ENCODE measurements at places on chromosomes 2 and 18.
A peak's percentile ranks its signal among the peaks of the same experiment; 100 is the strongest.

DNA sequence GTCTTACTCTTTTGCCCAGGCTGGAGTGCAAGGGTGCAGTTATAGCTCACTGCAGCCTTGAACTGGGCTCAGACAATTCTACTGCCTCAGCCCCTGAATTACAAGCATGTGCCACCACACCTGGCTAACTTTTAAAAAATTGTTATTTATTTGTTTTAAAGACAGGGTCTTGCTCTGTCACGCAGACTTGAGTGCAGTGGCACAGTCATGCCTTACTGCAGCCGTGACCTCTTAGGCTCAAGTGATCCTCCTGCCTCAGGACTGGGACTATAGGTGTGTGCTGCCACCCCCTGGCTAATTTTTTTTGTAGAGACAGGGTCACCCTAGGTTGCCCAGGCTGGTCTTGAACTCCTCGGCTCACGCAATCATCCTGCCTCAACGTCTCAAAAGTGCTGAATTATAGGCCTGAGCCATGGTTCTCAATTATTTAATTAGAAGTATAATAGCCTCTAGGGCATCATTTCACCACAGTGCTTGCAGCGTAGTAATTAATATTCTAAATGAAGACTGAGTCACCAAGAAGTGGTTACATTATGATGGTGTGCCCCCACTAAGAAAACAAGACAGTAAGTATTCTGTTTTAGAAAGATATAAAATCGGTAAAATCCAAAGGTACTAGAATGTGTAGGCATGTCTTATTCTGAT lies 69.6 kb downstream of the EML4 start:
- DNase-seq, result no peak

GRCh38 chr2:188720811-188721605 lies 253.2 kb upstream of the COL3A1 start:
- no peak for DNase-seq

GRCh38 chr18:55858661-55859515 lies 270.9 kb upstream of the TCF4 start:
- DNase-seq, result no peak

DNA sequence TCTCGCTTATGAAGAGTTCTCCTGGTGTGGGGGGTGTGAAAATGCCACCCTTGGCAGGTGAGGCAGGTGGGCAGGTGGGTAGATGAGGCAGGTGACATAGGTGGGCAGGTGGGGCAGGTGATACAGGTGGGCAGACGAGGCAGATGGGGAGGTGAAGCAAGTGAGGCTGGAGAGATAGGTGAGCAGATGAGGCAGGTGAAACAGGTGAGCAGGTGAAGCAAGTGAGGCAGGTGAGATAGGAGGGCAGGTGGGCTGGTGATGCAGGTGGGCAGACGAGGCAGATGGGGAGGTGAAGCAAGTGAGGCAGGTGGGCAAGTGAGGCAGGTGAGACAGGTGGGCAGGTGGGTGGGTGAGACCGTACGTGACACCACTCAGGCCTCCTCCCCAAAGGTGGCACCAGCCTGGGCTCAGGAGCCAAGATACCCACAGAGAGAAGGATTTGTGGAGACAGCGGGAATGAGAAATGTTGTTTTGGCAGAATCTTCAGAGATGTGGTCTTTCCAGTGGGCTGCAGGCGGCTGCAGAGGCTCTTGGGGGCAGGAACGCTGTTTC lies 232.3 kb upstream of the MYT1L start:
- DNase-seq, result no peak

- no peak for DNase-seq
These were observed 222.3 kb downstream of the SH3RF3 start for GRCh38 chr2:109351164-109351756.

DNA sequence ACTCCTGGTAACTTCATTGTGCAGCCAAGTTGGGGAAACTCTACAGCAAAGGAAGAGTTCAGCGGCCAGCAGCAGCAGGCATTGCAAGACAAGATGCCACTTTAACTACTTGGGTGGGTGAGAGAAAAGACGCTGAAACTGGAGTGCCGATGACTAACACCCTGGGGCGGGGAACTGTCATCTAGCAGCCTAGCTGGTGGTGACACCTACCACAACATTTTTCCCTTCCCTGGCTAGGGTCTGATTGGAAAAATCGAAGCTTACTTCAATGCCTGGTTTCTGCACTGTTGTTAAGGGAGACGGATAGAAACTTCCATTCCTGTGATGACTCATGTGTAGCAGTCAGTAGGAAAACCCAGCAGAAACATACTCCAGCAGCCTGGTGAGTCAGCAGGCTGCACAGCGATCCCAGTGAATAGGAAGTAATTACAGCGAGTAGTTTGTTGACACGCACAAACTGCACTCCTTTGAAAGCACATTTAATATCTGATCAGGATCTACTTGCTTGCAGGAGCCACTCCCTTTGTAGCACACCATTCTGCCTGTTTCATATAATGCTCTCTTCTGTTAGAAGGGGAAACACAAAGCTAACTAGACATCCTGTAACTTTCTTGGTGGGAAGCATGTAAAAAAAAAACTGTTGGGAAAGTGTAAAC lies 62.1 kb upstream of the MAPRE2 start:
- peak; percentile 16 for DNase-seq

GRCh38 chr2:235055891-235056516 lies 104.2 kb downstream of the SH3BP4 start:
- peak; percentile 28 for DNase-seq

GRCh38 chr18:37604032-37604431 lies 38.4 kb upstream of the CELF4 start:
- DNase-seq, result no peak

DNA sequence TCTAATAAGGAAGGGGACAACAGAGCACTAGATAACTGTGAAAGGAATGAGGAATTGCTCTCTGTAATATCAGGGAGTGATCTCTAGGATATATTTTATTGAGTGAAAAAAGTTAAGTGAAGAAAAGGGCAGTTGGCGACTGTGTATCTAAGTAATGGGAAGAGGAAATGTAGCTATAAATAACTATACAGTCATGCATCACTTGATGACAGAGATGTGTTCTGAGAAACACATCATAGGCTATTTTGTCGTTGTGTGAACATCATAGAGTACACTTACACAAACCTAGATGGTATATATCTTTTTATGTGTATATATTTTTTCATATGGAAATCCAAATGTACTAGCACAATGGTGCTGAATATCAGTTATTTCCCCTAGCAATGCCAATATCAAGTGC lies 329.3 kb downstream of the TXNL1 start:
- DNase-seq, result no peak

GRCh38 chr2:64665709-64666108 lies 12.0 kb upstream of the SERTAD2 start:
- no peak for DNase-seq

DNA sequence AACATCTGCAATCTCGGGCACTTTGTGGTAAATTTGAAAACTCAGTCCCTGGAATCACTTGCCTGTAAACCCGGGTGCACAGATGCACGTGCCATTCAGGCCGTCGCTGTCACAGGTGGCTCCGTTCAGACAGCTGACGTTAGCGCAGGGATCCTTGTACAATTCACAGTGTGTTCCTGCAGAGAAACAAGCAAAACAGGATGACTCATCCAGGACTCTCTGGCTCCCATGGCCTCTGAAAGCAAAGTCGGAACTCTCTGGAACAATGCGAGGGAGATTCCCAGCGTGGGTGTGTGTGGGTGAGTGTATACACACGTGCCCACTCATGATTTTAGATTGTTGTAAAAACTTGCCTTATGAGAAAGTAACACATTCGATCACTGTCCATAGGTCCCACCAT lies 136.1 kb upstream of the PID1 start:
- no peak for DNase-seq

DNA sequence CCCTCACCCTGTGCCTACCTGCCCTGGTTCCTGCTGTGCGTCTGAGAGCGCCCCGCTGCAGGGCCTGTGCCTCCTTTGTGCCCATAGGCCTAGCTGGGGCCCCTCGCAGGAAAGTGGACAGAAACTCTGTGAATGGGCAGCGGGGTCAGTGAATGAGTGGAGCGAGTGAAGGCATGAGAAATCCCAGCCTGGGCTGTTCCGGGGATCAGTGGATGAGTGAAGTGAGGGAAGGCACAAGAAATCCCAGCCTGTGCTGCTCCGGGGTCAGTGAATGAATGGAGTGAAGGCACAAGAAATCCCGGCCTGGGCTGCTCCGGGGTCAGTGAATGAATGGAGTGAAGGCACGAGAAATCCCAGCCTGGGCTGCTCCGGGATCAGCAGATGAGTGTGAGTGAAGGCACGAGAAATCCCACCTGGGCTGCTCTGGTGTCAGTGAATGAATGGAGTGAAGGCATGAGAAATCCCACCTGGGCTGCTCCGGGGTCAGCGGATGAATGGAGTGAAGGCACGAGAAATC lies 2.0 kb downstream of the COLEC11 start:
- no peak for DNase-seq

- DNase-seq, result no peak
These were observed 19.4 kb upstream of the RMND5A start for GRCh38 chr2:86700690-86701089.

DNA sequence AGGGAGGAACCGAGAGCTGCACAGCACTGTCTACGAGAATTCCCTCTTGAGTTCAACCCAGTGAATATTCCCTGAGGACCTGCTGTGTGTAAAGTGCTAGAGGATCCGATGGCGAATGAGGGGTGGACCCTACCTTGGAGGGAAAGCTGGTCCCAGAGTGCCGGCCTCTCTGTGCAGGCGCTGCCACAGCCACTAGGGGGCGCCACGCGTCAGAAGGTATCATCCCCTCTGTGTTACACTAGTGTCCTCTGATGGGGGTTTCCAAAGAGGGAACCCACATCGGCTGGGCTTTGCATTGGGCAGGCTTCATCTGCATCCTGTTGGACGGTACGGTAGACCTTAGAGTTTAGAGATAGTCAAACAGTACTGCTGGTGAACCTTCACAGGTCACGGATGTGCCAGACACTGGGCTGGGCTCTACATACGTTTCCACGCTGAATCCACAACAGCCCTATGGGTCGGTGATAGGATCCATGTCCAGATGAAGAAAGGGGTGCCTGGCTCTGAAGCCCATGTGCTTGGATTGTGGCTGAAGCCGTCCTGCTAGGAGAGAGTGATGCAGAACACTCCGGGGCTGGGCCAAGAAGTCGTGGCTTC lies 39.0 kb downstream of the COA5 start:
- no peak for DNase-seq

DNA sequence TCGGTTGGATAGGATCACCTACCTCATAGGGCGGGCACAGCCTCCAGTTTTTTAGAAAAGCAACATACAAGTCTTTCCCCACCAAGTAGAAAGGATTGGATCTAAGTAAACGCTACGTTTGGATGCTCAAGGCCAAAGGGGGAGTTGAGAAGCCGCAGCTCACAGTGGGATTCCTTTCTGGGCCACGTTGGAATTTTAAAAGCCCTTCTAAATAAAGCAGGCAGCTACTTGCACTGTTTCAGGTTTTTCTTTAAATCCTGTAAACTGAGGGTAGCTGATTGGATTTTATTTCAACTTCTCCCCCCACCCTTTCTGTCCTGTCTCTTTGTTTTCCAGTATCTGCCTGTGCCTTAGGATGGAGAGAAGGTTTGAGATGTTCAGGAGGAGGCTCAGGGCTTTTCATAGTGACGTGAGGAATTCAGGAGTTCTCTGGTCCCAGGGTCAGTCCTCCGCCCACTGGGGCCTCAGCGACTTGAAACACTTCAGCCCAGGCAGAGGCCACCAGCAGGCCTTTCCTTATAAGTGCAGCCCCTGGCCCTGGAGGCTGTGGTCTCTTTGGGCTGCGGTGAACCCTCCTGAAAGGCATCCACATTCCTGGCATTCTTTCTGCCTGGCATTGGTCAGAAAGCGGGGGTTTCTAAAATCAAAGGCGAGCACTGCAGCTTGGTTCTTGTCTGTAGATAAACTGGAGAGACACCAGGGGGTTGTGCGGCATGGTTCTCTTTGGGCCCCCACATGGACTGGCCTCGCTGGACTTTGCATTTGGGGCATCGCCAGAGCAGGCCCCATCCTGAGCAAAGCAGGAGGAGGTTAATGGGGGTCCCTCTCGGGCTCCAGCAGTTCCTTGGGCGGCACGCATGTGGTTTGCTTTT lies 44.5 kb downstream of the SH3BP4 start:
- no peak for DNase-seq

DNA sequence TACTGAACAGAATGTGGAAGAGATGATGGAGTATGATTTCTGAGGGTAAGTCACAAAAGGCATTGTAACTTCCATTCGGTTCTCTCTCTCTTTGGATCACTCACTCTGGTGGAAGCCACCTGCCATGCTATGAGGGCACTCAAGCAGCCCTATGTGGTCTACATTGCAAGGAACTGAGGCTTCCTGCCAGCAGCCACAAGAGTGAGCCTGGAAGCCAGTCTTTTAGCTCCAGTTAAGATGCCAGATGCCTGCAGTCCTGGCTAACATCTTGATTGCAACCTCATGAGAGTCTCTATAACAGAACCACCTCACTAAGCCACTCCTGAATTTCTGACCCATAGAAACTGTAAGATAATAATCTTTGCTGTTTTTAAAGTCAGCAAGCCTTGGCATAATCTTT lies 935.7 kb downstream of the LRP1B start:
- no peak for DNase-seq

- no peak for DNase-seq
These were observed 185.3 kb upstream of the SIX2 start for GRCh38 chr2:45194596-45194995.

- DNase-seq, result no peak
These were observed 27.8 kb upstream of the KCNF1 start for GRCh38 chr2:10883801-10884478.

DNA sequence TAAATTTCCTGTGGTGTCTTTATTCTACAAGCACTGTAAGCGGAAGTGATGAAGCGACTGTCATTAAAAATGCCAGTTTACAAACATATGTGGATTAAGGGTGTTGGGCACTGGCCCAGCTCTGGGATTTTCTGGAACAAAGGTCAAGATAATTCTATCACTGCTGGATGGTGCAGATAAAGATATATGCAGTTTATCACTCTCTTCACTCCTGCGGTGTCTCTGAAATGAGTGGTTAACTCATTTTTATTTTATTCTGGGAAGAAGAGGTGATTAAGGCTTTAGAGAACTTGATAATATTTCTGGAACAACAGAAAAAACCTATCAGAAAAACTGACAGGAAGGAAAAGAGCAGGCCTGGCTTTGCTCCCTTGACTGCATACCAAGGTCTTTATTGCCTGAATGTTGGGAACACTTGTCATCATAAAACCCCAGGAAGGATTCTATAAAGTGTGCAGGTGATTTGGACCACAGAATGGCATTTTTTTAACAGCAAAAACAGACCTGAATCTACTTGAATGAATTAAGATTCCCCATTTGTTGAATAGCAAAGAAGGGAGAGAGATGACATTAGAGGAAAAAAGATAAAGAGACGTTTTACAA lies 32.4 kb downstream of the ABCB11 start:
- no peak for DNase-seq

DNA sequence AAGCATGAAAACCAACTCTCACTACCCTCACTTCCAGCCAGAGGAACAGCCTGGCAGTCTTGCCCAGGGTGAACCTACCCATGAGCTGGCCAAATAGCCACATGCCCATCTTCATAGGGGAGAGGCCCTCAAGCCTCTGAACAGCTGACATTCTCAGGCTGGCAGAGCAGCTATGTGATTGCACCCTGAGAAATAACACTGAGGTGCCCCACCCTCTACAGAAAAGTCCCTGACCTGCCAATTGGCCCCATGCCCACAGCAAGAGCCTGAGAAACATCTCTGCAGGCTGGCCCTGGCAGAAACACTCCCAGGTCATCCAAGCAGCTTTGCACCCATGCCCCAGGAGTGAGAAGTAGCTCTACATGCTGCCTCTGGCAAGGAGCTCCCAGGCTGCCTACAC lies 127.4 kb upstream of the OTX1 start:
- no peak for DNase-seq

- no peak for DNase-seq
These were observed 294.3 kb downstream of the SRBD1 start for GRCh38 chr2:45316576-45317338.

- DNase-seq, result no peak
These were observed 16.2 kb downstream of the PSTPIP2 start for GRCh38 chr18:46055838-46056230.

- DNase-seq, result no peak
These were observed 7.3 kb upstream of the LMAN2L start for GRCh38 chr2:96747061-96747617.

All from NCI-H2171 (cell line).